Hippocampal formation (tissue), 2 donors: ENCODE measurements at places on chromosomes 5 and 9.

- no peak for DNase-seq
These were observed 56.4 kb downstream of the GTF3C4 start for GRCh38 chr9:132726576-132727130.

- no peak for DNase-seq
These were observed 129.8 kb upstream of the SGCD start for GRCh38 chr5:156197042-156197635.

DNA sequence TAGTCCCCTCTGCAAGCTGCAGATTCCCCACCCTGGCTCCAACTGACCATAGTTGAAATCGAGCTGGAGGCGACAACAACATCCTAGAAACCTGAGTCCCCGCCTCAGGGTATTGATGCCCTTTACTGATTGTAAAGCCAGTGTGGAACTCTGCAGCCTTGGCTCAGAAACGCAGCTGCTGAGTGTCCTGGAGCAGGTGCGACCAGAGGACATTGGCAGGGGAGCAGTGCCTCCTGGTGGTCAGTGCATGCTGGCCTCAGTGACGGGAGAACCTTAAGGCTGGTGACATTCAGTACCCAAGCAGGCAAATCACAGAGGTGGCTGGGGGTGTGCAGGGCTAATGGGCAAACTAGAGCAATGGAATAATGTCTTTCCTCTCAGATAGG is 20.4 kb upstream of the ZNF354B start:
- DNase-seq, result no peak

DNA sequence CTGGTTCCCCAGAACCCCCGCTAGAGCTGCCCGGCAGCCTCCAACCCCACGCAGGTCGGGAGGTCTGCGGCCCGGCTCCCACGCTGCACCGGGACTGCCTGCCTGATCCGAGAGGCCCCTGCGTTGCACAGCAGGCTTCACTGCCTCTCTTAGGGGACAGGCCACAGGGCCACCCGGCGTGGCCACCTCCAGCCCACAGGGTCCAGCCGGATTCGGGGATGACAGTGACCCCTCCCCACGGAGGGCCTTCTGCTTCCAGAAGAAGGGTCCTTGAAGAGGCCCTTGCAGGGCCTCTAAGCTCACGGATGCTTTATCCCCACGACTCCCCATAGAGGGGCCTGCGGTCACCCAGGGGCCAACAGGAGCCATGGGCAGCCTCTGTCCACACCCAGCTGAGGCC is 66.1 kb upstream of the PPP1R26 start:
- no peak for DNase-seq

GRCh38 chr9:30201024-30201423 is 2183.4 kb upstream of the ACO1 start:
- no peak for DNase-seq

DNA sequence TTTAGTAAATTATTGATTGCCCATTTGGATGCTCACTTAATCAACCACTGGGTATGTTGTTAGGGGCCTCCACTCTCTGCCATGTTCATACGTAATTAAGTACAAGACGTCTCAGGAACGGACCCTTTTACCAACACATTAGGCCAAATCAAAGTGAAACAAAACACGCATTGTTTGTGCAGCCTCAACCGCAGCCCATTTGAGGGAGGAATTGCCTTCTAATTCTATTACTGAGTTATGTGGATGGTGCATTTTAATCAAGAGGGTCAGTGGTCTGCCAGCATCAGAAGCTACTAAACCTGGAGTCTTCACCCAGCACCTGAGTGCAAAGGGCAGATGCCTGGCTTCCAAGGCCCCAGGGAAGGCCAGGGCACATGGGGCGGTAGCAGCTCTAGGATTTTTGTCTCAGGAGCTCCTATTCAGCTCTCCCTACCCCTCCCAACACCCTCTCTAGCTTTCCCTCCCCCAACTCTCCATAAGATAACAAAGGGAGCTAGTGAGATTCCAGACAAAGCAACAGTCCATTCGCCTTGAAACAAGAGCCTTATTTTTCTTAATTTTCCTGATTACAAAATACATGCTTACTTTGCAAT is 7.9 kb upstream of the MED27 start:
- peak; percentile 25 for DNase-seq

DNA sequence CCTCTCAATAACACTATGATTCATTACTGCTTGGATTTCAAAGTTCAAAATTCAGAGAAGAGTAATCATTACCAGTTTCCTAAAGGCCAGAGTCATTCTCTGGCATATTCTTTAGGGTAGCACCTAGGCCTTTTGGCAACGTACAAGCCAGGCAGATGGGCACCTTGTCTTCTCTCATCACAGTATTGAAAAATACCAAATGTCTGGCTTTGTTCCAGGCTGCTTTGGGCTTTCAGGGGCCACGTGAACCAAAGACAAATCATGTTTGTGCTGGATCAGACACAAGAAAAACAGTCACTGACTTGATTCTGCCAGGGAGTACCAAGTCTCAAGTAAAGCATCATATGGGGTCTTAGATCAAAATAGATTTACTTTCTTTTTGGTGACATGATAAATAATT is 15.5 kb downstream of the MEGF9 start:
- DNase-seq, result peak; percentile 42

DNA sequence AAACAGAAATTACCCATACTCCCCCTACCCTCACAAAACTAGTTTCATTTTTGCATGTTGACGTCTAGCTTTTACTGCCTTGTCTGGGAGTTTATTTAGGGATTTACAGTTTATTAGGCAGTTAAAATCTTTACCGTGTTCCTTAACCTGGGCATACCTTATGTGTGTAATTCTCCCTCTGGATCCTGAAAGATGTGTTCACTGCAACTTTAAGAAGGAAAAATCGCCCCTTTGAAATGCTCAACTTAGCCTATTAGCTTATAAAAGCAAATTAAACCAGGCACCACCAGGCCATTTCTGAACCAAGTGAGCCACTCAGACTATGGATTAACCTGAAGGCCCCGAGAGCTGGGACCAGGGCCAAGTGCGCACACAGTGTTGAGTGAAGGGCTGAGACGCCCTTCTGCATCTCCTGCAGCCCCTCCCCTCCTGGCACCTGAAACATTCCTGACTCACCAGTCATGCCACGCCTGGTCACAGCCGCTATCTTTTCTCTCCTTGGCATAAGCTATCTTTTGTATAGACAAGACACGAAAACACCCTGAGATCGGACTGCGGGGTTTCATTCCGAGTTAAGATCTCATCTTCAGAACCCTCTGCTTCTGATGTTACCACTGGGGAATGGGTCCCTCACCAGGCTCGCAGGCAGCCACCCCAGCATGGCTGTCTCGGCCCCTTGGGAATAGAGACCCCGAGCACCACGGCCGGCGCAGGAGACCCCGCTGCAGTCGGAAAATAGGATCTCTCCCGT is 111.9 kb downstream of the ROR2 start:
- DNase-seq, result no peak

GRCh38 chr5:176533390-176533789 is 3.8 kb downstream of the RNF44 start:
- no peak for DNase-seq

DNA sequence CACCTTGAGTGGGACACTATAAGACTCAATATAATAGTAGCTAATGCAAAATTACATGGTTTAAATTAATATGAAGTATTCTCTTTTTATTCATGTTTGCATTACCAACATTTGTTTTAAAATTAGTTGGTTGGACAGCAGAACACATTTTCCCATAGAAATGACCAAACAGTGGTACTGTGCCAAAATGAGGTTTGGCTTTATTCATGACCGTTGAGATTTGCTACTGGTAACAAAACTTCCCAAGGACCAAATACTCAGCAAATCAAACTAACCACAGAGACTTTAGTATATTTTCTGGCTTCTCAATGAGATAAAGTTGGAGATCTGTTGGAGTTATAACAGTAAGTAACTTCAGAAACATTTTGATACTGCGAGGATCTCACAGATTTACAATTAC is 637.8 kb upstream of the MEF2C start:
- DNase-seq, result no peak

- DNase-seq, result no peak
These were observed 87.0 kb downstream of the ZNF618 start for GRCh38 chr9:113963017-113963620.

DNA sequence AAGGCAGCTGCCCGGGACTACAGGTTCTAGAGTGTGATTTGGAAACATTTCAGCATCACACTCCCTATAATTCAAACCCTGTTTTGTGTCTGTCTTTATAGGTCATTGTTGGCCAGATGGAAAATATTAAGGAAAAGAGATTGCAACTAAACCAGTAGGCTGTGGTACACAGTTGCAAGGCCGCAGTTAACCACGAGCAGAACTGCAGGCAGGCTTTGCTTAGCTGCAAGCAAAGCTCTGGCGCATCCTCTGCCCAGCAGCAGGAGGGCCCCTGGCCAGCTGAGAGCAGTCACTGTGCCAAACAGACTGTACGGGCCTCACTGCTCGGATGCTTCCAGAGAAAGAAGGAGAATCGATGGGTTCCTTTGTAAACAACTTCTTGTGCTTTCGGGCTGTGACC is 204.5 kb downstream of the DENND1A start:
- peak; percentile 34 for DNase-seq

DNA sequence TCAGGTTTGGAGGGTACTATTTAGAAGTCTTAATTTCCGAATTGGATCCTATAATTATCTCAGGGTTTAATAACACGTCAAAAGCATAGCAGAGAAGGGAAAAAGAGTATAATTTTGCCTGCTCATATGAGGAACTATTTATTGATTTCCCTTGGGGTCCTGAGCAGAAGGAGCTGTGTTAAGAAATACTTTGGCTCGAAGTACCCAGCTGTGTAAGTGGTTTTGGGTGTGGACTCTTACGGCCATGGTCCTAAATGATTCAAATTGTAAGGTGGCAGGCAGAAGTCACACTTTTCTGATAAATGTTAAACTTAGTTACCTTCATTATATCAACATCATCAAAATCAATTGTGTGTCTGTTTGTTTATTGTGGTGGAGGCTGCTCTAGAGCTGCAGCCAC is 190.4 kb downstream of the MTRR start:
- DNase-seq, result no peak

DNA sequence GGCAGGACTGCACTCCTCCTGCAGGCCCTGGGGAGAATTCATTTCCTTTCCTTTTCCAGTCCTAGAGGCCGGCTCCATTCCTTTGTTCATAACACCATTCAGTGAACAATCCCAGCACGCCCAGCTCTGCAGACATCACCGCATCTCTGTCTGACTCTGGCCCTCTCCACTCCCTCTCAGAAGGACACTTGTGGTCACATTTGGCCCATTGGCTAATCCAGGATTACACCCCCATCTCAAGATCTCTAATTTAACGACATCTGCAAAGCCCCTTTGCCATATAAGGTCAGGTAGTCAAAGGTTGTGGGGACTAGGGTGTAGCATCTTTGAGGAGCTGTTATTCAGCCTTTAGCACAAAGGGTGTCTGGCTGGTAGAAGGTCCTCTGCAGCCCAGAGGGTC is 185.0 kb upstream of the DAP start:
- DNase-seq, result no peak

GRCh38 chr5:115639377-115639776 is 13.5 kb upstream of the TMED7 start:
- DNase-seq, result no peak

GRCh38 chr5:180020176-180020575 is 51.4 kb downstream of the RNF130 start:
- DNase-seq, result no peak

DNA sequence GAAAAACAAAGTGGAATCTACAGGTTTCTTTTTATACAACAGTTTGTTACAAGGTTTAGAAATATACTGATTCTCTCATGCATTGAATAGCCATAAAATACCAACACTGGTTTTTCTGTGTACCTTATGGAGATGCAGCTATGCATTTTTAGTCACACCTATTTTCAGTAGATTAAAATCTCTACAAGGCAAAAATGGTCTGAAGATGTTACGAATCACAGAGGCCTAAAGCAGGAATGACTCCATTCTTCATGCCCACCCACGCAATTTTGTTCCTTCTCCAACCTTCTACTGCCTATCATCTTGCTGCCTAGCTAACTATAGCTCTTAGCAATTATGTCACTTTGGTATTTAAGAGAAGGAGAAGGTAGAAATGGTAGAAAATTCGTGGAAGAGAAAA is 9.9 kb downstream of the PLK2 start:
- DNase-seq, result no peak

- DNase-seq, result no peak
These were observed 106.2 kb downstream of the KLHL3 start for GRCh38 chr5:137629646-137630045.

GRCh38 chr5:23257656-23258055 is 249.8 kb upstream of the PRDM9 start:
- no peak for DNase-seq

DNA sequence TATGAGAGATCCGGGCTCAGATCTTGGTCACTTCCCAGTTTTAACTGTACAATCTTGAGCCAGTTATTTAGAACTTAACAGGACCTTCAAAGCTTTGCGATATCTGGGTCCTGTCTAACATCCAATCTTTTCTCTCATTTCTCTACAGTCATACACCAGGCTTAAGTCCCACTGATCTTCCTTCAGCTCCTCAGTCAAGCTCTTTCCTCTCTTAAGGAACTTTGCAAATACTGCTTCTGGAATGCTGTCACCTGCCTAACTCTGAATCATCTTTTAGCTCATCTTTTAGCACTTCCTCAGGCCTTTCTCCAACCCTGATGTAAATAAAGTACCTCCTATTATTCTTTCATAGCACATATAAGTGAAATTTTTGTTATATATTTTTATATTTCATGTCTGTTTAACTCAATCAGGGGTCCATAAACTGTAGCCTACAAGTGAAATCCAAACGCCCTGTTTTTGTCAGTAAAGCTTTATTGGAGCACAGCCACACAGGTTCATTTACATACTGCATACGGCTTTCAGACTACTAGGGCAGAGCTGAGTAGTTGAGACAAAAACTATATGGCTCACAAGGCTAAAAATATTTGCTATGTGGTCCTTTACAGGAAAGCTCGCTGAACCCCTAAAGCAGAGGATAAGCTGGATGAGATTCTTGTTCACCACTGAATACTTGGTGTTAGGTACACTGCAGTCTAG is 63.5 kb downstream of the MEF2C start:
- no peak for DNase-seq

GRCh38 chr5:1536871-1537602 is 13.3 kb upstream of the LPCAT1 start:
- DNase-seq, result no peak

DNA sequence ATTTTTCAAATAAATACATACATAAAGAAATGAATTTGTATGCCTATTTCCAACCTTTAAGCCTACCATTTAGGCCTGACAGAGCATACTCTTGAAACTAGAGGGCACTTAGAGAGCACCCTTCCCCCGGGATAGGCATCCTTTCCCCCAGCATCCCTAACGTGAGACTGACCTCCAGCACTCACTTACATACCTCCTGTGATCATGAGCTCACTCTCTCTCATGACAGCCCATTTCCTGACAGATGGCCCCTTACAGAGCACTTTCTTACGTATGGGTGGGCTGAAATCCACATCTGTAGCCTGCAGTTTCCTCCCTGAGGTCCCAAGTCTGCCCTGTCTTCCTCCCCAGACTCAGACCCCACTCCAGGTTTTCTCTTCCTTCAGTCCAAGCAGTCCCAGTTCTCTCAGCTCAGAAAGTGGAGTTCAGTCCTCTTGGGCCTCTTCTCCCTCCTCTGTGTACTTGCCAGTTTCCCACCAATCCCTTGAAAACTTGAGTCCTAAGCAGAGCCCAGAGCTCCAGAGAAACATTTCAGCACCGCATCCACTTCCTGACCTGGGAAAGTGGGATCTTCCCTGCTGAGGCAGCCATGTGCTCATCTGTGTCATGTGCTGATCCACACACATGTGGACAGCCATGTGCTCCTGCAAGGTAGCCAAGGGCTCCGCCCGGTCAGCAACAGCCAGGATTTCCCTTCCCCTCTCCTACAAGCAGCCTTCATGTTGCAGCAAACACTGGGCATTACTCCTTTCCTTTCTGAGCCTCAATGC is 2.2 kb upstream of the CDX1 start:
- DNase-seq, result no peak

GRCh38 chr5:1235838-1236237 is 10.7 kb downstream of the SLC6A18 start:
- no peak for DNase-seq

GRCh38 chr9:36218411-36218901 is 27.7 kb downstream of the CLTA start:
- no peak for DNase-seq
